Immature natural killer cell (primary cell): ENCODE measurements at places on chromosomes 4 and X.

GRCh38 chr4:111712093-111712677 lies 433.1 kb upstream of the FAM241A start:
- DNase-seq = no peak

- DNase-seq = no peak
Observed at GRCh38 chr4:158714937-158715336, 8.3 kb downstream of the PPID start.

DNA sequence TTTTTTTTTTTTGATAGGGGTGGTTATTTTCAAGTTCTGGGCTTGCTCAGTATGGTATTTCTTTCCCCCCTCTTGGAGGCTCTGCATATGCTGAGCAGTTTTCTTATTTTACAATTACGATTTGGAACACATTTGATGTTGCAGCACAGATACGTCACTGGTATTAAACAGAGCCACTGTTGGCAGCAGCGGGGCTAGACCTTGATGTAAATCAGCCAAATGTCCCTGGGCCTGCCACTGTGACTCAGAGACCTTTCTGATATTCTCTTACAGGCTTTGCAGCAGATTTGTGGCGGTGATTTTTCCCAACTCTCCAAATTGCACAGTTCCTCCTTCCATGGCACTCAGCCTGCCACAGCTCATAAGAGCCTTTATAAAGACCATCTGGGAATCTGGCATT lies 81.1 kb downstream of the VMA21 start:
- DNase-seq = no peak

DNA sequence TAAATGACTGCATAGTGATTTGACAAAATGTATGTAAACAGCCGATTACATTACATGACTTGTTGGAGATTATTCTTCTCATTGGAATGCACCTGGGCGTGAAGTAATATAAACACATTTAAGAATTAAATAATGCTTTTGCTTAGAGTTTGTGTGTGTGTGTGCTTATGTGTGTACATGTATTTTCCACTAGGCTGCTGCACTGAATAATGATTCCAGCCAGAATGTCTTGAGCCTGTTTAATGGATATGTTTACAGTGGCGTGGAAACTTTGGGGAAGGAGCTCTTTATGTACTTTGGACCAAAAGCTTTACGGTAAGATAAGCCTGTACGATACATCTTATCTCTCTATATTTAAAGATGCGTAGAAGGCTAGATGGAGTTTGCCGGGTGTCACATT lies 12.6 kb downstream of the NEIL3 start:
- DNase-seq = no peak

GRCh38 chr4:125267630-125268029 lies 47.1 kb upstream of the FAT4 start:
- no peak for DNase-seq

GRCh38 chr4:17567271-17567670 lies 9.7 kb upstream of the LAP3 start:
- DNase-seq = no peak

DNA sequence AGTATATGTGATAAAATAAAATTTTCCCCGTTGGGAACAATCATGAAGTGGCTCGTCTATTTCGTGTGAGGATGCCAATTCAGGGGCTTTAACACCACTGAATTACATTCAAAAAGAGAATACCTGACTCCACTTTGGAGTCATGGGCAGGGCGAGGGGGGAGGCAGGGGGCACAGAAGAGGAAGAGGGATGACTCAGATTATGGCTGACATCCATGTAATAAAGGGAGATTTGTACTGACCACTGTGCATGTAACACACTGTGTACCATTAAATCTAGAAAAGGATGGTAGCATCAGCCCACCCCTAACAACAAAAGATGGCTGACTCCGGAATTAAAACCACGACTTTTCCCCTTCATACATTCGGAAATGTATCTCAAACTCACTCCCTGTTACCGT lies 1.3 kb downstream of the SLC9A7 start:
- DNase-seq = no peak

DNA sequence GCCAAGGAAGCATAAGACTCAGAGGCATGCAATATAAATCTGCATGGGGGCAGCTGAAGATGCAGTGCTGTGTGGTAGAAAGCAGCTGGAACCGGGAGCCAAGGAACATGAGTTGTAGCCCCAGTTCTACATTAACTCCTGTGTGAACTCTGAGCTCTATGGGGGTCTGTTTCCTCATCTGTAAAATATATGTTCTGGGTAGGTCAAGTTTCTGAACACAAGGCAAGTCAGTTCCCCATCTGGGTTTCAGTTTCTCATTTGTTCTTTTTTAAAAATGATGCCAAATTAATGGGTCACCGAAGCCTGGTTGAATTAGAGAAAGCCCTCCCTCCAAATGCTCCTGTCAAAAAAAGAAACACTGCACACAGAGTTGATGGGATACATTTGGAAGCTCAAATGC lies 24.0 kb downstream of the UNC5C start:
- DNase-seq = no peak

DNA sequence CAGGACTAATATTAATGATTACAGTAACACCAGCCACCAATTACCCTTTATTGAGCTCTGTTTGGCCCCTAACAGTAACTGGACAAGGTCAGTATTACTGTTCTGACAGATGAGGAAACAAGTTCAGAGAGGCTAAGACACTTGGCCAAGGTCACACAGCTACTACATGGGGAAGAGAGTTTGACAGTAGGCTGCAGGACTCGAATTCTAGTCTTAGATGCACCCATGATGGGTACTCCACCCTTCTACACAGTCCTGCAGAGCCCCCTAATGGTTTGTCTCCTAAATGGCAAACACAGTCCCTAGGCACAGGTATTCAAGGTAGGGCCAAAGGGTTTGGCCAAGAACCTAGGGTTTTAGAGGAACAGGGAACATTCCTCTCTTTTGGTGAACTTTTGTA lies 93.9 kb downstream of the NSUN7 start:
- no peak for DNase-seq

DNA sequence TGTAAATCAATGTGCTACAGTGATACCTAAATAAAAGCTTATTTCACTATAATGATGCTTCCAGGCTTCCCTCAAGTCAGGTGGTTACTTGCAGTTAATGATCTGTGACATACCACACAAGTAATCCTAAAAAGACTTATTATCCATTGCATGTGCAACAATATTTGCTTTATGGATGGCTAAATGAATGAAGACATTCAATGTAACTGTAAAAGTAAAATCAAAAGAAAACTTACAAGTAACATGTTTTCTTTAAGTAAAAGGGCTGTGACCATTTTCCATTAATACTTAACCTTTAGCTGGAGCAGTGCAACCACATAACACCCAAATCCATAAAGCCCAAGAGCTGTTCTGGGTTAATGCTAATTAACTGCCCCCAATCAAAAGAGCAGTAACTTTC lies 42.6 kb downstream of the RAB28 start:
- DNase-seq = no peak

GRCh38 chr4:152981842-152982241 lies 45.7 kb downstream of the FHDC1 start:
- DNase-seq = no peak

GRCh38 chrX:149948016-149948415 lies 9.7 kb upstream of the EOLA2 start:
- DNase-seq = no peak

GRCh38 chr4:87574996-87575395 lies 33.3 kb upstream of the DSPP start:
- DNase-seq = no peak

DNA sequence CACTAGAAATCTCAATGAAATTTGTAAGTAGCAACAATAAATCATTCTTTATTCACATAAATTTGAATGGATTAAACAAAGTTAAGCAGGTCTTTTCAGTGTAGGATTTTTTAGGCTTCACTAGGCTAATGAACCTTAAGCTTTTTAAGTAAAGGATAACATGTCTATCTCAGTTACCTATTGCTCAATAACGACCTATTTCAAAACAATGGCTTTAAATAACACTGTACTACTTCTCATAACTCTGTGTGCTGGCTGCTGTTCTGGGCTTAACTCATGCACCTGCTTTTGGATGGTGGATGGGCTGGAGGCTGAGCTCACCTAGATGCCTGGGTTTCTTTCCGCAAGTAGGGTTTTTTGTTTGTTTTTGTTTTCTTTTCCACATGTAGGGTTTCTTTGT lies 495.0 kb upstream of the SLIT2 start:
- DNase-seq = no peak

- DNase-seq = no peak
Observed at GRCh38 chr4:178778496-178778895, 1336.3 kb upstream of the AGA start.

DNA sequence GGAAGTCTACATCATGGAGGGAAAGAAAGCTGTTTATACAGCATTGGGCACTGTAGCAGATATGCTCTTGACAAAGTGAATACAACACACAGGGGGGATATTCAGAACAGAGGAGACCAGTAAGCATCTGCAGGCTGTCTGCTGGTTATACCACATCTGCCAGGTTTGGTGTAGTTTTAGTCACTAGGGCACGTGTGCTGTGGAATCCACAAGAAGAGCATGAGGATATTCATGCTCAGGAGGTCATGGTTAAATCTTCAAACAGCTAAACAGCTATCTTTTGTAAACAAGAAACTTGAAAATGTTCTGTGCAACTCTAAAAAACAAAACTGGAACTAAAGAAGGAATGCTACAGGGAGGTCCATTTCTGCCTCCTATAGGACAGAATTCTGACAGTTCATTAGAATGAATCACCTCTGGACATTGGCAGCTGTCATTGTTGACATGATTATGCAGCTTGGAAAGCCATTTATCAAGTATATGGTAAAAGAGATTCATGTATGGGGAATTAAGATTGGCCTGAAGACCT lies 175.8 kb downstream of the RCHY1 start:
- DNase-seq = no peak

- no peak for DNase-seq
Observed at GRCh38 chr4:6847178-6847577, 62.4 kb upstream of the TBC1D14 start.

- DNase-seq = no peak
Observed at GRCh38 chrX:86714441-86714840, 566.2 kb downstream of the DACH2 start.

DNA sequence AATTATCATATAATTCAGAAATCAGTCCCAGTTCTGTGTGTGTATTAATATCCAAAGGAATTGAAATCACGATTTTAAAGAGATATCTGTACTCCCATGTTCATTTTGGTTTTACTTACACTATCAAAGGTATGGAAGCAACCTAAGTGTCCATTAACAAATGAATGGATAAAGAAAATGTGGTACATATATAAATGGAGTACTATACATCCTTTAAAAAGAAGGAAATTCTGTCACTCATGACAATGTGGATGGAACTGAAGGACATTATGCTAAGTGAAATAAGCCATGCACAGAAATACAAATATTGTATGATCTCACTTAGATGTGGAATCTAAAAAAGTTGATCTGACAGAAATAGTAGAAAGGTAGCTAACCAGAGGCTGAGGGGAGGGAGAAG lies 63.8 kb downstream of the CD99L2 start:
- DNase-seq = no peak

GRCh38 chr4:138869165-138869564 lies 146.4 kb upstream of the NOCT start:
- DNase-seq = no peak

GRCh38 chrX:69813677-69814076 lies 197.8 kb downstream of the EDA start:
- DNase-seq = no peak

GRCh38 chr4:83855044-83855443 lies 319.1 kb downstream of the GPAT3 start:
- DNase-seq = no peak

GRCh38 chr4:78528327-78528726 lies 23.2 kb upstream of the ANXA3 start:
- DNase-seq = no peak

DNA sequence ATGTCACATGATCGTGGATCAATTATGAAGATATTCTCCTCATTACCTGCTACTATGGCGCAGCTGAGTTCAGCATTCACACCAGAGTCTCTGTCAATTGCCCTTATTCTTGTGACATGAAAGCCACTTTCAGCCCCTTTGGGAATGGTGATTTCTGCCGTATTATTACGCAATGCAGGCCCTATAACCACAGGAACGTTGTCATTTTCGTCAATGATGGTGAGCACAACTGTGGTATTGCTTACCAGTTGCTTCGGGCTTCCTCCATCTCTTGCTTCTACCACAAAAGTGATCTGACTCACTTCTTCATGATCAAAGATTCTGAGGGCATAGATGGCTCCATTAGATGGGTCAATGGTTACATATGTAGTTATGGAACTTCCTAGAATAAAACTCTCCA lies 2.1 kb downstream of the PCDH18 start:
- DNase-seq = no peak

- DNase-seq = no peak
Observed at GRCh38 chrX:139759637-139760036, 51.7 kb upstream of the MCF2 start.

- DNase-seq = no peak
Observed at GRCh38 chrX:72280321-72280845, 3.3 kb upstream of the RPS4X start.

- no peak for DNase-seq
Observed at GRCh38 chrX:121831601-121832000, 784.2 kb downstream of the GLUD2 start.

DNA sequence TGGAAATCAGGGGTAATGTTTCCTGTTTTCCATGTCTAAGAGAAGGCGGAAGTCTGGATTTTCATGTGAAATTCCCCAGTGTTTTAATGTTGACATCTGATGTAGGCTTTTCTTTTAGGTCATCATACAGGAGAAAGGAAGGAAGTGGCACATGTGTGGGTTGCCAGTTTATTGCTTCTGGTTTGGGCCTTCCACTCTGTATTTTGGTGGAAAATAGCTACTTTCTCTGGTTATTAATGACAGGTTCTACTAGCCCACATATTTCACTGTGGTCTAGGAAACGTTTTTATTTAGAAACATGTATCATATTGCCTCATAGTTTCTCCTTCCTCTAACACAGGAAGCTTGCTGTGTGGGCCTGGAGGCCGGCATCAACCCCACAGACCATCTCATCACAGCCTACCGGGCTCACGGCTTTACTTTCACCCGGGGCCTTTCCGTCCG lies 7.2 kb downstream of the PDHA1 start:
- peak; percentile 48 for DNase-seq

GRCh38 chr4:6941796-6942195 lies 32.2 kb downstream of the TBC1D14 start:
- no peak for DNase-seq

GRCh38 chr4:58809366-58809765 lies 1699.2 kb upstream of the IGFBP7 start:
- DNase-seq = no peak

GRCh38 chrX:72245461-72246089 lies 6.7 kb upstream of the ERCC6L start:
- peak; percentile 28 for DNase-seq

GRCh38 chr4:522911-523443 lies 24.0 kb downstream of the PIGG start:
- no peak for DNase-seq

DNA sequence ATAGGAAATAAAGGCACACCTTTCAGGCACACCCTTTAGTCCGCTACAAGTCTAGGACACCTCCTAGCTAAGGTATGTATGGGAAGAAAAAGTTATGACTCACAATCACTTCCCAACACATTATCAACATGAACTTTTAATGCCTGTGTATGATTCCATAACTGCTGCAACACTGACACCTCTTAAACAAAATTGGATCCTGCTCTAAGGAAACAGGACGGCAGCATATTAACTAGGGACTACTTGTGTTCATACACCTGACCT lies 2.4 kb upstream of the PPP3CA start:
- no peak for DNase-seq

- DNase-seq = no peak
Observed at GRCh38 chr4:119057417-119057816, 78.2 kb upstream of the MYOZ2 start.

- DNase-seq = no peak
Observed at GRCh38 chrX:123138473-123138872, 45.6 kb upstream of the GRIA3 start.
